NCI-H1105 (cell line): ENCODE measurements at places on chromosomes 16 and 17.

DNA sequence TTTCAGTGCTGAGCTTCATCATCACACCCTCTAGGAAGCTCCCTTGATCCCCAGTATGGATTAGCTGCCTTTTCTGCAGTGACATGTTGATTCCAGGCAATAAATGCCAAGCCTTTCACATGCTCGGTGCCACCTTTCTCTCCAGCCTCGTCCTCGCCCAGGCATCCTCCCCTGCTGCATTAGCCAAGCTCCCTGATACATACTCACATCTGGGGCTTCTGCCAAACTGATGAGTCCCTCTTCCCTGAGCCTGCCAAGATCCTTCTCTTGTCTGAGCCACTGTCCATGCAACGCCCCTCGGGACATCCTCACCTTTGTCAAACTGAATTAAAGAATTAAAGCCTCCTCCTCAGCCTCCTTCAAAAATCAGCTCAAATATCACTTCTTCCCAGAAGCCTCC, 538.5 kb upstream of the CDH11 start:
- no peak for DNase-seq

DNA sequence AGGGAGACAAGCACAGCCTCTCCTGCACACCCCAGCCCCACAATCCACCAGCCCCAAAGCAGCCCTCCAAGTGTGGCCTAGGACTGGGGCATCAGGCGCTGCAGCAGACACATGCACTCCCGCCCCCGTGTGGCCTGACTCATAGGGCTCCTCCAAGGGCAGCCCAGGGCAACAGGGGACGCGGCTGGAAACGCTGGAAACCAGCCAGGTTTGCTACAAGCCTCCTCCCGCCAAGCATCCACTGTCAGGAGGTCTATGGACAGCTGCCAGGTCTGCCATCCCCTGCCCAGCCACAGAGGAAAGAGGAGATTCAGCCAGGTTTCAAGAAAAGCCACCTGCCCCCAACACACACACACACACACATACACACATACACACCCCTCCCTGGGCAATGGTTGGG, 25.8 kb downstream of the SRCIN1 start:
- peak; percentile 96 for DNase-seq

DNA sequence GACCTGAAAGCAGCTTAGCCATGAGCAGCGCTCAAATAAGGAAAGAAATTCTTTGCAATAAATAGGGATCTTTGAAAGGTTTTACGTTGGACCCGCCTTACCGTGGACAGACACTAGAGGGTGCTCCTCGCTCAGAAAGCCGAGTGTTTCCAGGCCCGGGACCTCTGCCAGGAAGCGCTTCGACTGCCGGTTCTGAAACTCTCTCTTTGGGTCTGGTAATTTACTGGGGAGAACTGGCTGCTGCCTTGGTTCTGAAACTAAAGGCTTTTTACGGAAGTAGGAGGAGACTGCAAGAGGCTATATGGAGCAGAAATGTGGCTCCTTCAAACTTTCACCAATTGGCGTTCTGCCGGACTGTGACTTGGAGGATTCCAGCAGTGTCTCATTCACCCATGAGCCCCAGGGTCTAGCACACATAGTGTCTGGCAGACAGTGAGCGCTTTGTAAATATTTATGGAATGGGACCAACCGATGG, 45.6 kb upstream of the HOXB9 start:
- DNase-seq = peak; percentile 25

- no peak for DNase-seq
These were observed 17.3 kb downstream of the BAHCC1 start for GRCh38 chr17:81412490-81413093.

DNA sequence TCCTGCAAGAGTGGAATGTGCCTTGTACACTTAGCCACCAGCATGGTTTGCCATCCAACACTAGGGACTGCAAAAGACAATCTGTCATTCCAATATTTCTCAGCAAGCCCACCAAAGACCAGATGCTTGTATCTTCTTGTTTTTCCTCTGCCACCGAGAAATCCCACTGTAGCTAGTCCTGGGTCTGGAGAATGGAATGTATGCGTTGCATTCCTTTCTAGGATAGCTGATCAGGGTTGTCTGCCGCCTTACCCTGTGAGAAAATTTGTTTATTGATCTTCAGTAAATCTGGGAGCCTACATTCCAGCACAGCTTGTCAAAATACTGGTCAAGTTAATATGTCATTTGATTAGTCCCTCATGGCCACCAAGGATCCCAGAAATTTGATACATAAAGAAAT, 28.1 kb upstream of the ADAMTS18 start:
- DNase-seq = no peak

- DNase-seq = no peak
These were observed 14.1 kb downstream of the TP53 start for GRCh38 chr17:7673239-7673638.

GRCh38 chr17:2962236-2962635, 101.2 kb downstream of the OR1D5 start:
- no peak for DNase-seq

- DNase-seq = no peak
These were observed 7.0 kb downstream of the MEFV start for GRCh38 chr16:3249451-3249850.

- DNase-seq = no peak
These were observed 210.0 kb downstream of the MAP2K4 start for GRCh38 chr17:12230481-12231354.

- DNase-seq = no peak
These were observed 8.3 kb downstream of the WFDC1 start for GRCh38 chr16:84303023-84303422.

- DNase-seq = no peak
These were observed 39.3 kb downstream of the MYO18A start for GRCh38 chr17:29140631-29141513.

- DNase-seq = no peak
These were observed 836 bp upstream of the MMP15 start for GRCh38 chr16:58024486-58025350.

DNA sequence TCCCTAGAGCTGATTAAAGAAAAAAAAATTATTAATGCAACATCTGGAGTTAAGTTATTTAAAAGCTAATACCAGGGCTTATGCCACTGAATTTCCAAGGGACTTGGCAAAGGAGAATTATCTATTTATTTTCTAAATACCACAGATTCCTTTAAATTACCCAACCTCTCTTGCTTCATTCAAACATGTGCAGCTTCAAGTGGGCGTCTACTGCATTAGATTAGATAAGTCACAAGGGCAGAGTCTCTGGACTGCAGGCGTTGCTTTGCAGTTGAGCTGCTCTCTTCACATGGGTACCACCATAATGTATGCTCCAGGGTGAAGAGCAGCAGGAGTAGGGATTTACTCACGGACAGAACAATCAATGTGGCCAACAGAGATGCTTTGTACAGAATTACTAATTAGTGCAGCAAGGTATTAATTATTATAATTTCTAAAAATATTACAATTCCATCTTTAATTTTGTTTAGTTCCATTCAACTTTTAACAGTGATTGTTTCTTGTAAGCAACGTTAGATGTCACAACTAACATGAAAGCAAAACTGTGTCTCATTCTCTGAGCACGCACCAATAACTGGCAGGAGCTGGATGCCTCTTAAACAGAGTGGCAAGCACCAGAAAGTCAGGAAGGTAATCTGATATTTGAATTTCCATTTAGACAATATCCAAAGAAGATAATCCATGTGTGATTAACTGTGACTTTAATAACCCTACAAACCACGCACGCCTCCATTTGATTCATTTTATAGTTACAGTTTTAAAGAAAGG, 214.2 kb downstream of the STX8 start:
- no peak for DNase-seq

GRCh38 chr16:71210-71539, 1.3 kb downstream of the RHBDF1 start:
- no peak for DNase-seq

DNA sequence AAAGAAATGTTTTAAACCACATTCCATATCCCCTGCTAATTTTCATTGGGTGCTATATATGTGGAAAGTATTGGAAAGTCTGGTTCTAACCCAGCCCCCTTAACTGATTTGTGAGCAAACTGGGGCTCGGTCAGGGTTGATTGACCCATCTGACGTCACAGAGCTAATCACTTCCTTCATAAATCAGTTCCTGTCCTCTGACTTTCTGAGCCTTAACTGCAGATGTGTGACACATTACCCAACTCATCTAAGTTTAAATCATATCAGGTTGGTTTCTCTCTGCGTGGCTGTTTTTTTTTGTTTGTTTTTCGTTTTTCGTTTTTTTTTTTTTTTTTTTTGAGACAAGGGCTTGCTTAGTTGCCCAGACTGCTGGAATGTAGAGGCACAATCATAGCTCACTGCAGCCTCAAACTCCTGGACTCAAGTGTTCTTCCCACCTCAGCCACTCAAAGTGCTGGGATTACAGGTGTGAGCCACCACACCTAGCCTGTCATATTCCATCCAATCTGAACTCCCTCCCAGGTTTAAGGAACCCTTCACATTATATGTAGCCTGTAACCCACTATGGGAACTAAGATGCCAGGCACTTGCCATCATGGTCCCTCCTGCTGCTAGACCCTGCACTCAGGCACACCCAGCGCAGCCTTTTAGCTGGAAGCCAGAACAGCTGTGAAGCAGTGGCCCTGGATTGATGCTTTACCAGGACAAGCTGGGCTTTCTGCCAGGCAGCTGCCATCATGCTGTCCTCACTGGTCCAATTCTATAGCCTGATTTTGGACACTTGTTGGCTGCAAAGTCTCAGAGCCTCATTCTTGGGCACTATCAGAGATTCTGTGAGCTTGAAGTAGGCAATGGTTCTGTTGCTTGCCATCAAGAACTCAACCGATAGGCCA, 6.9 kb upstream of the BPTF start:
- DNase-seq = no peak

- DNase-seq = no peak
These were observed 31.1 kb downstream of the HS3ST3B1 start for GRCh38 chr17:14331982-14332298.

DNA sequence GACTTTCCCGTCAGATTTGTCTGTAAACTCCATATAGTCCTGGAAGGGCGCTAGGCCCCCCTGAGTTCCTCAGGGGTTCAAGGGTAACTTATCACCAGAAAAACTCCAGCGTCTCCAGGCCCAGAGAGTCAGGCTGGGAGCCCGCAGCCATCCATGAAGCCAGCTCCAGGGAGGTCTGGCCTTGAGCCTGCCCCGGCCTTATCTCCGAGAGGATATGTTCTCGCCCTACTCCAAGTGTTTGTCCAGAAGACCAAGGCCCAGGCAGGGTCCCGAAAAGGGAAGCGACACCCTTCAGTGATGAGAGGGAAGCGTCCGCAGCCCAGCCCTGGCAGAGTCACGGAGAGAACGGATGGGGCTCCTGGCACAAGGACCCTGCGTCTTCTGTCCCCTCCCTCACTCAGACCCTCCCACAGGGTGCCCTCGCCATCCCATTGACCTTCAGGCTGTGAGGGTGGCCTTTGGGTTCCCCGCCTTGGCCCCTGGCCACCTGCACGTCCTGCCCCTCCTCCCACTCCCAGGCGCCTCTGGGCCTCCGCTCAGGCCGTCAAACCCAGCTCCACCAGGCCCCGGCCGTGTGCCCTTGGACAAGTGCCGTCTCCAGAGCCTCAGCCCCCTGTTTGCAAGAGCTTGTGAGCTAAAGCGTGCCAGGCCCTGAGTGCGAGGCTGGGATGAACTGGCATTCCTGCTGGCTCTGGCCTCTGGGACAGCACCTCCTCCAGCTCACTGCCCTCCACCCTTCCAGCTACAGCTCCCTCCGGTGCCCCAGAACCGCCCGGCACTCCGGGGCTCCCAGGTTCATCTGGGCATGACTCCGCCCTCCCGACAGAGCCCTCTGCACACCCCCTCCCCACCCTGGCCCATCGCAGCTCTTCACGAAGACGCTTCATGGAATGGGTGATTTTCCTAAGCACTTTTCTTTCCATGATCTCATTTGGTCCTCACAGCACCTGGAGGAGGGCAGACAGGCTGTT, 83.4 kb downstream of the ZDHHC7 start:
- no peak for DNase-seq

- no peak for DNase-seq
These were observed 173.1 kb upstream of the IRX3 start for GRCh38 chr16:54459509-54460262.

DNA sequence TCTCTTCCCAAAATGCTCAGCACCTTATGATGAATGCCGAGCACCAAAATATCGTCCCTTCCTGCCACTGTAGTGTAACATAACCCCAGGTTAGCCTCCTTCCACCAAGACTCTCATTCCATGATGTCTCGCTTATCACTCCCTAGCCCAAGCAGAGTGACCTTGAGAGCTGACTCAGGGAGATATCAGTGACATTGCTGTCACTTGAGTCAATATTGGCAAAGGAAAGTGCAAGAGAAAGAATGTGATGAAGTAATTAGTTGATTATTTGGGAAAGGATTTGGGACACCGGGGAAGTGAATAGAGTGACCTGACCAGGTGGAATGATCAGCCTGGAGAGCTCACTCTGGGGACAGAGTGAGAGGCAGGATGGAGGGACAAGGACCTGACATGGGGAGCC, 2.6 kb upstream of the ANKFN1 start:
- no peak for DNase-seq

DNA sequence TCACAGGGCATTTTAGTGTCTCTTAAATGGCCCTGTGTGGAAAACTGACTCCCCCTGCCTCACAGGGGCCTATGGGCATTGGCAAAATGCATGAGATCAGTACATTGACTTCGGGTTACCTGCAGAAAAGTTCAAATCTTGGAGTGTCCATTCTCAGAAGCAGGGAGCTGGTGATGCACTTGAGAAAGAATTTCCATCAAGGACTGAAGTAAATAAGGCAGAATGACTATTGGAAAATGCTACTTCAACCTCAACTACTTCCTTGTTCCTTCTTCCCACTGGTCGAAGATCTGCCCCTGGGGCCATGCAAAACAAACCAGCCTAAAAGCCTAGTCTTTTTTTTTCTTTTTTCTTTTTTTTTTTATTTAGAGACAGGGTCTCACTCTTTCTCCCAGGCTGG, 13.8 kb upstream of the GSDMA start:
- no peak for DNase-seq

- no peak for DNase-seq
These were observed 1.3 kb downstream of the HNF1B start for GRCh38 chr17:37743612-37743874.

DNA sequence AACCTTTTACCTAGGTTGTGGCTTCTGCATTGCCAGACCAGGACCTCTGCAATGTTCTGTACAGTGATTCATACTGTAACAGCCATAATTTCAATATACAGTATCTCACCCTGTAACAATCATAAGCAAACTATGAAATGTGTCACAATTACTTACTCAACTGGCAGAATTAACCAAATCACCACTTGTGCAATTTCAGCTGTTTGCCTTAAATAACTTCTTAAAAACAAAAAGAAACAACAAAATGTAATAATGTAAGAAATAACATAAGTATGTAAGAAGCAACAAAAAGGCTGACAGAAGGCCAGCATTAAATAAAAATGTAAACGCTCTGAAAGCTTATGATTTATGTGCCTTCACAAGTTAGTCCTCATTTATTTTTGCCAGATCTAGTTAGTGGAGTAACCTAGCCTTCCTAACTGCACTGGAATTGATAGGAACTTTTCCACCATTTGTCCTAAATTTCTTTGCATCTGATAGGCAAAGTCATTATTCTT, 96.9 kb downstream of the SKAP1 start:
- DNase-seq = no peak

GRCh38 chr17:57916925-57917858, 38.0 kb downstream of the CUEDC1 start:
- no peak for DNase-seq

GRCh38 chr16:4746215-4746614, 11.9 kb downstream of the DNAAF8 start:
- DNase-seq = no peak
